ENCODE measurements at places on chromosomes 2 and 18.

- DNase-seq, result no peak
These were observed 147.9 kb downstream of the DOCK10 start for GRCh38 chr2:224894356-224894755.

- DNase-seq, result no peak
These were observed 240.2 kb upstream of the CCDC68 start for GRCh38 chr18:55199291-55199963.

GRCh38 chr2:99597616-99598015 lies 107.8 kb upstream of the REV1 start:
- no peak for DNase-seq

DNA sequence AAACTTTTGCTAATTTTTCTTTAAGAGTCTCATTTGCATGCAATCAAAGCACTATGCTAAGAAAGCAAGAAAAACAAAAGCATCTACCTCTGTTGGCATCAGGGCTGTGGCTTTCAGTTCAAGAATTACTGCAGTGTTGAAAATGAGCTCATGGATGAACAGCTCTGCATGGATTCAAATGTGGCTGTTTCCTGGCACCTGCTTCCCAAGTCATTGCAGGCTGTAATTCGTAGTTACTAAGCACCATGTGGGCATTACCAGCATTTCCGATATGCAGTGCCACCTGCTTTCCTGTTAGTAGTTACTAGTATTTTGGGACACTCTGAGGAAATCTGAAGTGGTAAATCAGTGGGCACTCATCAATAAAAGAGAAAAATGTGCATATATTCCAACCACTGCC lies 37.8 kb upstream of the FAM110C start:
- DNase-seq, result no peak

DNA sequence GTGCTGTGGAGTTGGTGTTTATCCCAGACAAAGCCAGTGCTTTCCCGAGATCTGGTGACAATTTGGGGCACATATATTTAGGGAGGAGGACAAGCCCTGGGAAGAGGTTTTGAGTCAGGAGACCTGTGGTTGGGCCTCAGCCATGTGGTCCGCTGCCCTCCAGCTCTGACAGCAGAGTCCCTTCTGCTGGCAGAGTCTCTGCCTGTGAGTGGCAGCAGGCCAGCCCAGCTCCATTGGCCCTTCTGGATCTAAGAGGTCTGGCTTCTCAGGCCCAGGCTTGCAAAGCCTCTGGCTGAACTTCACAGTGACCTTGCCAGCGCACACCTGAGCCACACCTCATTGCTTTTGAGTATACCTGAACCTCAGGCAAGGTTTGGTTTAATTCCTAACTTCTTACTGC lies 115.3 kb downstream of the BCL2L11 start:
- no peak for DNase-seq

GRCh38 chr2:67604360-67604759 lies 207.2 kb downstream of the ETAA1 start:
- DNase-seq, result no peak

DNA sequence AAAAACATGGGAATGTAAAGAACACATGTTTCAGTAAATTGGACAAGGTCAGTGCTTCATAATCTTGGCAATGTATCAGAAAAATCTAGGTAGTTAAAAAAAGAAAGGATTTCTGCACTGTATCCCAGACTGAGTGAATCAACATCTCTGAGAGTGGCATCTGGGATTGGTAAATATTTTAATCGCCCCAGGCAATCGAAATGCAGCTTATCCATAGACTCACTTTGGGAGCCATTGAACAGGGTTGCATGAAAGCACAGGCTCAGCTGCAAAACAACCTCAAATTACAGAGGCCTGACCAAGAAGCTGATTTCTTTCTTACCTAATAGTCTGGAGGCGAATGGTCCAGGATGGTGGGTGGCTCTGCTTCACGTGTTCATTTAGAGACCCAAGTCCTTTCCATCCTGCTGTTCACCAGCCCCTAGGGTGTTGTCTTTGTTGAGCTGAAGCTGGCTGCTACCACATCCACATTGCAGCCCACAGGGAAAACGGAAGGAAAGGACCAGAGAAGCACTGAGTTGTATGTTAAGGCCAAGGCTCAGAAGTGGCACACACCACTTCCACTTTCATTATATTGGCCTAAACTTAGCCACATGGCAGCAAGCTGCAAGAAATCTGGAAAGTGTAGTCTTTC lies 59.0 kb downstream of the MOGAT1 start:
- no peak for DNase-seq

- DNase-seq, result peak; percentile 89
These were observed 72.4 kb upstream of the YWHAQ start for GRCh38 chr2:9703085-9703678.

DNA sequence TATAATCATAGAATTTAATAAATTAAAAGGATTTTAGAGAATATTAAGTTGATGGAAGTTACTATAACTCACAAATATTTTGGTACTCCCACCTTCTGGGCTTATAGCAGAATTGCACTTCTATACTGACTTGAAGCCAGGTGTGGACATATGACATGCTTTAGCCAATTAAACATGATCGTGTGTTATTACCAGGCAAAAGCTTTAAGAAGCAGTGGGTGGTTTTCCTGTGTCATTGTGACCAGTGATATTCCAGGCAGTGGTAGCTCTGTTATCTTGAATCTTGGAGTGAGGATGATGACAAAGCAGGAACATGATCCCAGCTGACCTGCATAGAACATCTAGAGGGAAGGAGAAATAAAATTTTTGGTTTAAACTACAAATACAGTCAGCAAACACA lies 370.9 kb upstream of the ZEB2 start:
- no peak for DNase-seq

- no peak for DNase-seq
These were observed 127.5 kb downstream of the NCK2 start for GRCh38 chr2:105872142-105872728.

DNA sequence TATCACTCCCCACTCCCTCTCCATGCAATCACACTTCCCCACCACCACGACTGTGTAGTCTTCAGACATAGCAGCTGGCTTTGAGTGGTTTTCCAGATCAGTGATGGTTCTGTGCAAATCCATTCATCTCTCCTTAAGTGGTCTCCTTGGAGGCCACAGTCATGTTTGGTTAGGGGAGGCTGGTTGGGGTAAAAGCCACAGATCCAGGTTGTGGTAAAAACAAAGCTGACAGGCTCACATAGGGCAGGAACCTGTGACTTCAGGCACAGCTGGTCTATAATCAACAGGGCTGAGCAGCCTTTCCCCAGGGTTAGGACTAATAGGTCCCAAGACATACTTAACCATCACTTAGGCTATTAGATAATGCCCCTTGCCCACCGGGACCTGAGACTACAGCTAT lies 46.2 kb upstream of the FZD7 start:
- no peak for DNase-seq

DNA sequence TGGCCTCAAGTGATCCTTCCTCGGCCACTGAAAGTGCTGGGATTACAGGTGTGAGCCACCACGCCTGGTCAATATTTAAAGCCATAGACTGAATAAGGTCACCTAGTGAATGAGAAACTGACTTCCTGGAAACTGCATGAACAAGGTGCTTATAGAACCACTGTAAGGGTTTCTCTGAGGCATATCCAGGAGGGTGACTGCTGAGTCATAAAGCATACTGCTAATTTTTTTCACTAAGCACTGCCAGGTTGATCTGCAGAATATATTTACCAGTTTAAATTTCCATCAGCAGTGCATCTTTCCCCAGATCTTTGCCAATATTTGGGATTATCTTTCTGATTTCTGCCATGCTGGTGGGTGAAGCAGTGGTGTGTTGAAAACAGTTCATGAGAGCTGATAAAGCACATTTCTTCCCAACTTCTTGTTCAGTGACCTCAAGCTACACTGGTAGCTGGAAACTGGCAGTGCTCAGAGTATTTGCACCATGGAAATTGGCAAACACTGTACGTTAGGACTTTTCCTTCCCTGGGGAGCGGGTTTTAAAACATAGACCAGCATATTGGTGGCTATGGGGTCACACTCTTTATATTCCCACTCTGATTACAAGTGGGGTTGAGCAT lies 4.2 kb upstream of the CLIP4 start:
- DNase-seq, result no peak

- DNase-seq, result no peak
These were observed 25.3 kb downstream of the RAMP1 start for GRCh38 chr2:237884681-237885080.

- DNase-seq, result no peak
These were observed 200.5 kb downstream of the EXOC6B start for GRCh38 chr2:72625366-72625765.

DNA sequence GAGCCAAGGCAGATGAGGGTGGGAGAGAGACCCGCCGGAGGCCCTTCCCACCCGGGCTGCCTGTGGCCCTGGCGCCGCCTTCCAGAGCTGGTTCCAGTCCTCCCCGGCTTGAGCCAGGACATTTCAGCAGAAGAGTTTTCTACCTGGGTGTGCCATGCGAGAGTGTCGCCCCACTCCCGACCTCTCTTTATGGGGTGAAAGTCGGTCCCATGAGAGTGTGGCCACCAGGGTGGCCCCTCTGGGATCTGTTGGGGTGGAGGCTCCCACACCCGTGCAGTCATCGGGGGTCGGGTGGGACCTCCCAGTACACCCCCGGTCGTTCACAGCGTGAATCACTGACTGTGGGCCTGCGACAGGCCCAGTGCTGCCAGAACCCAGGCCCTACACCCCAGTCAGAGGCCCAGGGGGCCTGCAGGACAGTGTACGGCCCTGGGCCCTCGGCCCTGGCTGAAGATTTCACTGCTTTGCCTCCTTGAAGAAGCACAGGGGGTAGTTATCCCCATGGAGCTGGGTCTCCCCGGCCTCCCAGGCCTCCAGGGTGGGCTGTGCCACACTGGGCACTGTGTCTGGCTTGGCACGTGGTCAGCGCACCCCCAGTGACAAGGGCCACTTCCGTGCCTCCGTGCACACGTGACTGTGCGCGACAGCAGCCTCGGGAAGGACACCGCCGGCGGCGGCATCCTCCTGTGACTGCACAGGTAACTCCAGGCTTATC lies 5.9 kb downstream of the NFATC1 start:
- no peak for DNase-seq

DNA sequence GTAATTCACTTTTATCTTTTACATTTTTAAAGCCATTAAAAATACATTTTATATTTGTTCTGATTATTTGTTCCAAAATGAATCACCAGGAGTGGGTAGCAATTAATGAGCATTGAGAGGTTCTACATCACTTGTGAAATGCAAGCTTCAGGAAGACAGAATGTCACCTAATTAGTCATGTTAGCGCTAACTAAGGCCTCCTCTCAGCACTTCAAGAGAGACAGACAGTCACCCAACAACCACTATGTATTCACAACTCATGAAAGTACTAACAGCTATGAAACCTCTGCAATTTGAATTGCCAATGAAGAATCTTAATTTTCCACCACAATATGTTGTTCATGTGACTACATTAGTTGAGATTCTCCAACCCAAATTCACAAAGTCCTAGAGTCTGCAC lies 611.0 kb downstream of the KCNJ3 start:
- no peak for DNase-seq

- DNase-seq, result no peak
These were observed 340.2 kb upstream of the HNRNPA3 start for GRCh38 chr2:176872406-176872805.

- no peak for DNase-seq
These were observed 1010.0 kb upstream of the CELF4 start for GRCh38 chr18:38575648-38576047.

- no peak for DNase-seq
These were observed 10.8 kb downstream of the GALM start for GRCh38 chr2:38676681-38677080.

- no peak for DNase-seq
These were observed 210.4 kb downstream of the TMEM163 start for GRCh38 chr2:134508391-134508790.

DNA sequence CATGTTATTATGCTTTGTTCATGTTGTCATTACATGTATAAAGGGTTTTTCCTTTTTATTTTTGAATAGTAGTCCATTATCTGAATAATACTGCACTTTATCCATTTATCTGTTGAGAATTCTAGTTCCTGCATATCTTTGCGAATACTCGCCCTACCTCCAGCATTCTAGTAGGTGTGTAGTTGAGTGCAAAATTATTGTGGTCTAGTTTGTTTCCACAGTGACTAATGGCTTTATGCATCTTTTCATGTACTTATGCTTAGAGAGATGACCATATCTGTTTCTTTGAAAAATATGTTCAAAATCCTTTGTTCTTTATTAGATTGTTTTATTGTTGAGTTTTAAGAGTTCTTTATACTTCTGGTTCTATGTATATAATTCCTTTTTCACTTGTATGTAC lies 48.8 kb downstream of the EIF5B start:
- no peak for DNase-seq

GRCh38 chr2:113217455-113218282 lies 43.9 kb downstream of the PSD4 start:
- no peak for DNase-seq

DNA sequence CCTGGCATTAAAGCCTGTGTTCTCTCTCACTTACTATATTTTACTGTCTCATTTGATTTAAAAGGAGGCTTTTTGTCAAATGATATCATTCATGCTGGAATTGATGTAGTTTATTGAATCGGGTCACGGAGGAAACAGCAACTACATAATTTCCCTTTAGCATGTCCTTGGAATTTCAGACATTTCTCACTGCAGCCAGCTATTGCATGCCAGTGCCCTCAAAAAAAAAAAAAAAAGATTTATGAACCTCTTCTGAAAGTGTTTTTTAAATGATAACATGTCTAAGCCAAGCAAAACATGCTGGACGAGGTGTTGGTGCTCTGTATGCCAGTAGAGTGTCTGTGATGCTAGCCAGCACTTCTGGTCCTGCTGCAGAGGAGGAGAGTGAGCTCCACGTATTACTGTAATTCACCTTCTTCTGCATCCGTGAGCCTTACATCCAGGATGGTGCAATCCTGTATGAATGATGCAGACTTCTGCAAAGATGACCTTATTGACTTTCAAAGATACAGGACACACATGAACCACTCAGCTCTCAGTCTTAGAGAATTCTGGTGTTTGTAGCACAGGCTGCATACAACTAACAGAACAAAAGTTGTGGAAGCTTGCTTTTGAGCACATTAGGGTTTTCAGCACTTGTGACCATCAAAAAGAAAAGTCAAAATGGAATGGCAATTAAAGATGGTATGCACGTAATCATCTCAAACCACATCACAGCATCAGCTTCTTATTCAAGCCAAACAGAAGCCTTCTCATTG lies 31.1 kb downstream of the UGP2 start:
- DNase-seq, result no peak

DNA sequence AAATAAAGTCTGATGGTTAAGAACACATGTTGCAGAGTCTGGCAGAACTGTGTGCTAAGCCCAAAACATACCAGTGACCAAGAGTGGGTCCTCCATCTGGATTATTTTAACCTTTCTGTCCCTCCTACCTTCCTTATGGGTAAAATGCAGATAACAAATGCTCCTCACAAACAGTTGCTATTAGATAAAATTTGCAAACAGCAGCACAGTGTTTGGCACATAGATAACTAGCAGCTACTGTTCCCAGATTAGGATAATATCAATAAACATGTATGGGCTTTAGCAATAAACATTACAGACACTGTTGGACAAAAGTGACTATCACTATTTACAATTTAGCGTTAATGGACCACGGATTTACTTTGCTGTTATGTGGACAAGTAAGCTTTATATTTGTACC lies 154.9 kb downstream of the TCF4 start:
- no peak for DNase-seq

GRCh38 chr18:8525692-8526091 lies 83.5 kb upstream of the RAB12 start:
- no peak for DNase-seq
